D721Med (cell line): ENCODE measurements at places on chromosomes 6 and 20.

DNA sequence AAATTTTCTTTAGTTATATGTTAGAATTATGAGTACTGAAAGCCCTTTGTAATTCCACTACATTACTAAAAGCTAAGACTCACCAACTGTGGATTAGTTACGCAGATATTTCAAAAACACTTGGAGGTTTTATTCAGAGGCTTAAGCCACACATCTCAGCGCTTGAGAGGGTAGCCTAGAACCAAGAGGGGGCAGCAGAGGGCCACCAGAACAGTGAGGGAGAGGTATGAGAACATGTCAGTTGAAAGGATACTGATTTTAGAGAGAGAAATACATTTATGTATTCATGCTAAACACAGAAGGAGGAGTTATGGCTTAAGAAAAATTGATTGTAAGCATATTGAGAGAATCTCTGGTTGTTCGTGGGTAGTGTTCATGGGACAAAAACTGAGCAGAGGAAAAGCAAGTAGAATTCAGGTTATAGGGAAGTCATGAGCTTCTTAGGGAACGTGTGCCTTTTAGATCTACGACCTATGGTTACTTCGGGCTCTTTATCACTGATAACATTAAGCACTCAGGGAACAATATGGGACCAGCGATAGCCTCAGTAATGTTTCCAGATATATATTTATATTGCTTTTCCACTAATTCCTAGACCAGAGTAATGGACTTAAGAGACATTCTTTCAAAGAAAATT, 20.4 kb upstream of the SERINC1 start:
- peak; percentile 28 for DNase-seq

DNA sequence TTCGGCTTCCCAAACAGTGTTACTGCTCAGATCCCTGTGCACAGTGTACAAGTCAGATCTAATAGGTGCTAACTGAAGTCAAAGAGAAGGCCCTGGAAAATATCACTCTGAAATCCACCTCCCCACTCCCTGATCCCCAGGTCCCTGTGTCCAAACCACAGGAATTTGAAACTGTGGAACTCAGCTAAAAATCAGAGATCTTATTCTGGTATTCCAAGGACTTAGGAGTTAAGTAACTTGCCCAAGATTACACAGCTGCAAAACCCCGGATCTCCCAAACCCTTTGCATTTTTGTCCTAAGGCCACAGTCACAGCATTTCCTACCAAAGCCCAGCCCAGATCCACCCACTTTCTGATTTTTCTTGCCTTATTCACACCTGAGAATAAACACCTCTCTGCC, 32.3 kb upstream of the SLC23A2 start:
- DNase-seq, result no peak

GRCh38 chr6:13733178-13733887, 21.7 kb upstream of the RANBP9 start:
- DNase-seq, result no peak

DNA sequence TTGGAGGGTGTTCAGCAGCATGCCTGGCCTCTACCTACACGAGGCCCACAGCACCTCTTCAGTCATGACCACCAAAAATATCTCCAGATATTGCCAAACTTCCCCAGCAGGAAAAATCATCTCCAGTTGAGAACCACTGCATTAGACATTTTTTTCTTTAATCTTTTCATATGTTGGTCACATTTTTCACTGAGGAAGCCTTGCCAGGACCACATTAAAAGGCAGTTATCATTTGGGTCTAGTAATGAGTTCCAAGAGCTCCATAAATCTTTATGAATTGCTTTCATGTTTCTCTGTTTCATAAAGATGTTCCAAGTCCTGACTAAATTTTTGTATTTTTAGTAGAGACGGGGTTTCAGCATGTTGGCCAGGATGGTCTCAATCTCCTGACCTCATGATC, 28.8 kb downstream of the MTRES1 start:
- DNase-seq, result no peak

- no peak for DNase-seq
Observed at GRCh38 chr20:36098364-36098763, 56.2 kb upstream of the EPB41L1 start.

- no peak for DNase-seq
Observed at GRCh38 chr6:27837625-27838057, 74.6 kb downstream of the OR2B2 start.

GRCh38 chr6:17927705-17928104, 59.7 kb downstream of the KIF13A start:
- DNase-seq, result no peak

DNA sequence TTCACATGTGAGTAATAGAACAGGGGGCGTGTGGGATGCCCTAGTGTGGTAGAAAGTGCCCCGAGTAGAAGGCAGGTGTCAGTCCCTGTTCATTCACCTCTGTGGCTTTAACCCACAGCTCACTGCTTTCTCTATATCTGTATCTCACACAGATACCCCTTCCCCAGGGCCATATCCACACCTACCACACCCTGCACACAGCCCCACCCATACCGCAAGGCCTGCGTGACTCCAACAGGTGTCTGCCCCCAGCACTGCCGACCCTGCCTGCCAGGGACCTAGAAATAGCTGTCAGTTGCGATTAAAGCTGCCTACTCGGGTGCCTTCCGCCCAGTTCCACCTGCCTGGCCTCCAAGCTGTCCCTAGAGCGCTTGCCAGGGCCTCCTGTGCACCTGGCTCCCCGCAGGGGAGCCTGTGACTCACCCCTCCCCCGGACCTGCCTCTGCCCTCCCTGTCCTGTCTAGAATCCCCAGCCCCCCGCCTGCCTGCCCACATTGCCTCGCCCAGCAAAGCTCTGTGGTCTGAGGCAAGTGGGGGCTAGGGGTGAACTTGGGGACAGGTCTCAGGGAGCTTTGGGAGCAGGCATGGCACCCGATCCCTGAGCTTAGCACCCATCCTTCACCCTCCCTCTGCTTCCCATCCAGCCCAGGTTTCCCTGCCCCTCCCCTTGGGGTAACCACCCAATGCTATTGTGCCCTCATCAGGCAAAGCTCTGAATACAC, 38.3 kb upstream of the ID1 start:
- DNase-seq, result no peak
